Activated CD8-positive, alpha-beta memory T cell treated with anti-CD3 and anti-CD28 coated beads for 1 hour (primary cell): ENCODE measurements at places on chromosomes 7 and 10.

DNA sequence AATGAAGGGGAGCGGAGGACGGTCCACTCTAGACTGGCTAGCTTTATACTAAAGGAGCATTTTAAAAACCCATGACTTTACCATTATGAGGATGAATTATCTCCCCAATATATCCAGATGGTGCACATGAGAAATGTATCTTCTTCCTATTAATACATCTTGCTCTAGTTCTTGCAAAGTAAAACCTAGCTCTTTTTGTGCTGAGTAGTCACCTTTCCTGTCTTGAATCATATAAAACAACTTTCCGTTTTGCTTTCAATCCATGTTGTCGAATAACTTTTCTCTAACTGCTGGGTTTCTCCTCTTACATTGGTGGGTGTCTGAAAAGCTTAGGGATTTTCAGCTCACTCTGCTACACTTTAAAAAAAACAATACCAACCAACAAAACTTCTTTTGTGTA lies 96.3 kb upstream of the TAC1 start:
- DNase-seq, result no peak

- no peak for DNase-seq
These were observed 71.3 kb upstream of the DGKB start for GRCh38 chr7:14973712-14974428.

DNA sequence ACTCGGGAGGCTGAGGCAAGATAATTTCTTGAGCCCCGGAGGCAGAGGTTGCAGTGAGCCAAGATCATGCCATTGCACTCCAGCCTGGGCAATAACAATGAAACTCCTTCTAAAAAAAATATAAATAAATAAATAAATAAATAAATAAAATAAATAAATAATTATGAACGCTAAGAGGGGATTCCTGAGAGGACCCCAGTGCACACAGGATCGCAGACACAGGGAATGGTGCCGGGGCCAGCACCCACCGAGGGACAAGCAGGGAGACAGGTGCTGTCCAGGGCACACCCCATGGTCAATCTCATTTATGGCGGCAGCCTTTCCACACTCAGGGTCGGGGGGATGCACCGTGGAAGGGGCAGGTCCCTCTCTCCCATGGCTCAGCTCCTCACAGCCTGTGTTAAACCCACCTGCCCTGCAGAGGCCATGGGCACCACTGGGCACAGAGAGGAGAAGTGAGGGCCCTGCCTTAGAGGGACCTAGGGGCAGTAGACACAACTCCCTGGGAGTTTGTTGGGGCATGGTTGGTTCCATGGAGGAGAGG lies 2.2 kb upstream of the RAMP3 start:
- no peak for DNase-seq

- peak; percentile 96 for DNase-seq
These were observed at the start of gene PURB for GRCh38 chr7:44885394-44886317. Gene PURB (minus strand): TSS chr7:44885530. CDS start chr7:44885348, 182 bp downstream.

GRCh38 chr10:85333594-85333993 lies 1005.2 kb downstream of the CCSER2 start:
- no peak for DNase-seq

DNA sequence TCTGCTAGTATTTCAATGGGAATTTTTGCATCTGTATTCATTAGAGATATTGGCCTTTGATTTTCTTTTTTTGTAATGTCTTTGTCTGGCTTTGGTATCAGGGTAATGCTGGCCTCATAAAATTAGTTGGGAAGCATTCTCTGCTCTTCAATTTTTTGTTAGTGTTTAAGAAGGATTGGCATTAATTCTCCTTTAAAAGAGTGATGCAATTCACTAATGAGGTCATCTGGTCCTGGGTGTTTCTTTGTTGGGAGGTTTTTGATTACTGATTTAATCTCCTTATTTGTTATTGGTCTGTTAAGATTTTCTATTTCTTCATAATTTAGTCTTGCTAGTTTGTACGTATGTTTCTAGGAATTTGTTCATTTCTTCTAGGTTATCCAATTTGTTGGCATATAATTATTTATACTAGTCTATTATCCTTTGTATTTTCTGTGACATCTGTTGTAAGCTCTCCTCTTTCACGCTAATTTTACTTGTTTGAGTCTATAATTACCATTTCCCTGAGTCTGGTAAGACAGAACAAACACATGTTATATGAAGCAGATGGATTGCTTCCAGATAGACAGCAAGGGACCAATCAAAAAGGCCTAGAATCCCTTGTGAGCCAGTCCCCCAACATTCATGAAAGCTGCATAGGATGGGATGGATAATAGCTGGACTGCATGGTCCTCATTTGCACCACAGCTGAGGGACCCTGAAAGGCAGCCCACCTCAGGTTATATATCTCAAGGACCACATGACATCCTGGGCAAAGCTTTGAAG lies 54.4 kb downstream of the MTPAP start:
- DNase-seq, result no peak

DNA sequence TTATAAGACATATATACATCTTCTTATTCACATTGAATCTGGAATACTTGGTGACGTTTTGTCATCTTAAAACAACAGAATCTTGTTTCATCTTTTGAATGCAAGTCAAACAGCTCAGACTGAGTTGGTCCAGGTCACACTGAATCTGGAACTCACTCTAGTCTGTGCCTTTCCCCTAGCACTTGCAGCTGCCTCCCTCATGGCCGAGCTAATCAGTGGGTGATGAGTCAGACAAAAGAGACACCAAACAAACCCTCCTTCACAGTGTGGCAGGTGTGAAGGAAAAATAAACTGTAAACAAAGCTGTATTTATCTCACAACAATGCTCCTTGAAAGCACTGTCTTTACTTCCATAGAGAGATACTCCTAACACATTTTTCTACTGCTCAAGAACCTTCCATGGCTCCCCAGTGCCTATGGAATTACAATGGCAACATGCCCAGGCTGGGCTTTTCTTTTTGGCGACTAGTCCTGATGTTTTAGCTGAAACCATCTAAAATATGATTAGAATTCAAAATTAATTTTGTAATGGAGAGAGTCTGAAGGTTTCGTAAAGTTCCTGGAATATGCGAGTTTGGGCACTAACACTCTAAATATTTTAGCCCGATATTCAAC lies 140.0 kb downstream of the ZNF365 start:
- no peak for DNase-seq

GRCh38 chr10:108338146-108338545 lies 1173.6 kb upstream of the SORCS1 start:
- no peak for DNase-seq

- DNase-seq, result no peak
These were observed 108.5 kb downstream of the ELAPOR2 start for GRCh38 chr7:86950944-86951343.

- DNase-seq, result no peak
These were observed 133.1 kb downstream of the MAPK8 start for GRCh38 chr10:48439581-48440041.

GRCh38 chr7:105691082-105691679 lies 109.9 kb upstream of the EFCAB10 start:
- DNase-seq, result no peak

- DNase-seq, result no peak
These were observed 49.1 kb downstream of the SRPK2 start for GRCh38 chr7:105339404-105340323.

GRCh38 chr7:94395141-94396036 lies 694 bp downstream of the COL1A2 start:
- DNase-seq, result no peak

GRCh38 chr10:11320809-11321520 lies 290.5 kb downstream of the USP6NL start:
- no peak for DNase-seq

- DNase-seq, result no peak
These were observed 85.1 kb downstream of the MGMT start for GRCh38 chr10:129552119-129552518.

- DNase-seq, result no peak
These were observed 259.7 kb upstream of the HABP2 start for GRCh38 chr10:113293167-113293566.

GRCh38 chr10:48237259-48238250 lies 36.9 kb downstream of the FRMPD2 start:
- no peak for DNase-seq

DNA sequence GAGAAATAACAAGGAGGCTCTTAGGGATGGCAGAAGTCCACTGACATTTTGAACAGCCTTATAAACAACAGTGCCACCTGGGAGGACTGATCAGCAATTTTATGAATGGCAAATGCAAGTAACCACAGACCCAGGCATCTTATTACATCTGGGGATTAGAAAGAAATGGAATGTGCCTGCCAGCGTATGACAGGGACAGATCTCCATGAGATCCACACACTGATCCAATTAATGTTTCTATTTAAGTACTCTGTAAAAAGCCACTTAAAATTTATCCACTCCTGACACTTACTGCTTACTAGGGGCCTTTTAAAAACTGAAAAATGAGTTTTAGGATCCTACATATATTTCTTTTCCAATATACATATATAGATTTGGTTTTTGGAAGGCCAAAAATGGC lies 28.6 kb downstream of the PARD3 start:
- no peak for DNase-seq

- peak; percentile 45 for DNase-seq
These were observed 240.2 kb upstream of the INHBA start for GRCh38 chr7:41943094-41943577.

GRCh38 chr7:33706771-33707200 lies 198.6 kb upstream of the BMPER start:
- no peak for DNase-seq

GRCh38 chr10:50388181-50388580 lies 136.9 kb upstream of the ASAH2 start:
- DNase-seq, result no peak

- no peak for DNase-seq
These were observed 81.6 kb downstream of the MKLN1 start for GRCh38 chr7:131409129-131409766.

DNA sequence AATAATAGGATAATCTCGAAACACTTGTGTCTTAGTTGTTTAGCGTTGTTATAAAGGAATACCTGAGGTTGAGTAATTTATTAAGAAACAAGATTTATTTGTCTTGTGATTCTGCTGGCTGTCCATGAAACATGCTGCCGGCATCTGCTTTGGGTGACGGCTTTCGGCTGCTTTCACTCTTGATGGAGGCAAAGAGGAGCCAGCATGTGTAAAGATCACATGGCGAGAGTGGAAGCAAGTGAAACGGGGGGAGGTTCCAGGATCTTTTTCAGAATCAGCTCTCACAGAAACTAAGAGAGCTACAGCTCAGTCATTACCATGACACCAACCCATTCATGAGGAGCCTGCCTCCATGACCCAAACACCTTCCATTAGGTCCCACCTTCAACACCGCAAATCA lies 402.8 kb downstream of the CDC14C start:
- no peak for DNase-seq

GRCh38 chr10:70756700-70757360 lies 28.3 kb downstream of the TBATA start:
- DNase-seq, result no peak

DNA sequence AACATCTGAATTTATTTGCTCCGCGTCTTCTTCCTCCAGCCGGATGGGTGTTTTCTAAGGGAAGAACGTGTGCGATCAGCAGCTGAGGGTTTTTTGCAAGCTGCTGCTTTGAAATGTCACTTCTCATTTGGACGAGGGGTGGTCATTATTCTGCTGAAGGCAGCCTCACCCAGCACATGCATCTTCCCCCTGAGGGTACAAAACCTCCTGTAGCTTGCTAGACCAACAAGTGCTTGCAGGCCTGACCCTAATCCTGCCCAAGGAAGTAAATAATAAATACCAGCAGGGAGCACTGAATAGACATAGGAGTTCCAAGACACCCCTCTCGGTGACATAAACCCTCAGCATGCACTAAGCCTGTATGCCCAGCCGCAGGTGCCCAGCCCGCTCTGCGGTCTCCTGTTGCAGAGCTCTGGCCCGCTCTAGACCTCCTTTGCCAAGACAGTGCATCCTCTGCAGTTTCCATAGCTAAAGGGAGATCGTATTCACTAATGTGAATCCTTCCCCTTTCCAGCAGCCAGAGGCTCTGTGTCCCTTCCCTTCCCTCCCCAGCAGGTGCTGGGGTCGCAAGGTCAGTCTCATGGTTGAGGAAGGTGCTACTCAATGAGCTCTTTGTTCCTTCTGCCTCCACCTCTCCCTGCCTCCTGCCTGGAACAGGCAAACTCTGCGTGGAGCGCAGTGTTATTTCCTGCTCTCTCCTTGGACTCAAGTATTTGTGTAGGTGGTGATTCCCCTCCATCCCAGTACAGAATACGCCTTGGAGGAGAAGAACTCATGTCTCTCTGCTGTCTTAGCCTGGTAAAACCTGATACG lies 36.6 kb downstream of the SBDS start:
- DNase-seq, result no peak

DNA sequence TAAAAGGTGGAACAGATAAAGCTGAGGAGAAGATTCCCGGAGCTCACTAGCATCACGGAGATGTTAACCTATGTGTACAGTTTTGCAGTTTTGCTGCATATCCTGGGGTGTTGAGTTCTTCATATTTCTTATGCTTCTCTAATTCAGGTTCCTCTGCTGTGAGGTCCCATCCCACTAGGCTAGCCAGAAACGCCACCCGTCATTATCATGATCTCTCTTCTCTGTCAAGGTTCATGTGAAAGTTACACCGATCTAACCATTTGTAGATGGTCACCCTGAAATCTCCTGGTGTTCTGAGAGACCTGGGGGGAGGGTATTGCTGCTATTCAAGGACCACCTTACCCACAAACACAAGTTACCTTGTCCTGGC lies 136.3 kb downstream of the CCDC71L start:
- DNase-seq, result no peak

GRCh38 chr10:72110673-72111401 lies 22.5 kb upstream of the SPOCK2 start:
- no peak for DNase-seq

- DNase-seq, result no peak
These were observed 173.8 kb downstream of the TRIL start for GRCh38 chr7:28784171-28784902.

DNA sequence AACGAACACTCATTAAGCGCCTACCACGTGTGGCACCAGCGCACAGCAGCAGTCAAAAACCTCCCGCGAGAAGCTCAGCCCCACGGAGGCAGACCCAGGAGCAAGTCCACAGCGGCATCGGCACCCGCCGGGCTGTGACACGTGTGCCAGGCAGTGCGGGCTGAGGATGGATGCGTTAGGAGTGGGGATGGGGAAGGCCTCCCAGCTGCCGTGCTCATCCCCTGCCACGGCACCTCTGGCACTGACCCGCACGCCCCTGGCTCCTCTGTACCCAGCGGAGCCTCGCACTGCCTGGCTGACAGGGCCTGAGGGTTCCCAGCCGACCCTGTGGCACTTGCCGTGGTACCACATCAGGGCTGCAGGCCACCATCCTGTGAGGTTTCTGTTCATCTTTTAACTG lies 16.8 kb downstream of the CFAP46 start:
- no peak for DNase-seq

GRCh38 chr7:3578399-3578798 lies 277.3 kb downstream of the SDK1 start:
- DNase-seq, result no peak

- no peak for DNase-seq
These were observed 57.2 kb downstream of the RAB18 start for GRCh38 chr10:27561334-27561733.

GRCh38 chr7:123170333-123171246 lies 29.2 kb downstream of the SLC13A1 start:
- DNase-seq, result no peak

- no peak for DNase-seq
These were observed 52.6 kb downstream of the LRRC72 start for GRCh38 chr7:16579216-16579615.
